ENCODE measurements at places on chromosomes 16 and 17. TPM values are rescaled to one million over a fixed set of nuclear protein-coding genes. Genes with fewer than 3 reads are reported as not detected.

CDC6 gene
- total RNA-seq = 1.4 TPM

GSG1L gene
- 1.6 TPM for total RNA-seq

KRTAP3-1 gene
- total RNA-seq = not detected

KLHDC4 gene
- 38.8 TPM for total RNA-seq

PRR35 gene
- not detected for total RNA-seq
